ENCODE measurements at places on chromosomes 11 and 22.

GRCh38 chr22:31840585-31840984, 86.8 kb downstream of the DEPDC5 start:
- no peak for DNase-seq

DNA sequence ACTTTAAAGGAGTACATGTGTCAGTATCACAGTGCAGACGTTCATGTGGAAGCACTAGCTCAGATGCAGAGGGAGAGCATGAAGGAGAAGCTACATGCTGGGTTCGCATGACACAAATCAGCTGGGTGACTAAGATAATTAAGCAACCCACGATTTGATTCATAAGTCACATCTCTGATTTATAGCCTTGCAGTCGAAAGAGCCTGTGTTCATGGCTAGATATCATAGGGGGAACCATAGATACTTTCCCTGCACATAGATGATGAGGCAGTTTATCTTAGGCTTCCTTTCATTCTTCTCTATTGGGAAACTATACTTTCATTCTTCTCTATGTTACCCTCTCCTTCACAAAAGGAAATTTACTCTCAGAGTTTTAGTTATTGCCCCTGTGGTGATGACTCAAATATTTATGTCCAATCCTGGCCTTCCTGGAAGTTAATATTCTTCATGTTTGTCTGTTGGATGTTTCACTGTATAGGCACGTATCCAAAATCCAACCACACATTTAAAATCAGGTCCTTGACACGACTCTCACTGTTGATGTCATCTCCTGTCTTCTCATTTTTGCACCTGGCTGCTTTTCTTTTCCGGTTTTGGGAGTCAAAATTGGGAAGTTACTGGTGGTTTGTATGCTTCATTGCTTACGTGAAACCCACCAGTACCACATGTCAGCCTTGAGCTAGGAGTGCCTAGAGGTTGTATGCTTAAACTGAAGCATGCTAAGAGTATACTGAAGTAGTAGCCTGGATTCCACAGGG, 56.3 kb upstream of the SLC5A12 start:
- DNase-seq: peak; percentile 62

DNA sequence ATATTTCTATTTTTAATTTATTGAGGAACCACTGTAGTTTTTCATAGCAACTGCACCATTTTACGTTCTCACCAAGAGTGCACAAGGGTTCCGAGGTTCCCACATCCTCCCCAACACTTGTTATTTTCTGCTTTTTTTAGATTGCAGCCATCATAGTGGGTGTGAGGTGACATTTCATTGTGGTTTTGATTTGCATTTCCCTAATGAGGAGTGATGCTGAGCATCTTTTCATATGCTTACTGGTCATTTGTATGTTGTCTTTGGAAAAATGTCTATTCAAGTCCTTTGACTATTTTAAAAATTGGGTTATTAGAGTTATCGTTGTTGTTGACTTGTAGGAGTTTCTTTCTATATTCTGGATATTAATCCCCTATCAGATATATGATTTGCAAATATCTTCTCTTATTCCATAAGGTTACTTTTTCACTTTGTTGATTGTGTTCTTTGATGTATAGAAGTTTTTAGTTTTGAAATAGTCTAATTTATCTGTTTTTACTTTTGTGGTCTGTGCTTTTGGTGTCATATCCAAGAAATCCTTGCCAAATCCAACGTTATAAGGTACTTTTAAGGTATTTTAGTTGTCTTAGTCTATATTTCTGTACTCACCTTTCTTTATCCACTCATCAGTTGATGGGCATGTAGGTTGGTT, 9.0 kb downstream of the NEAT1 start:
- DNase-seq: no peak

DNA sequence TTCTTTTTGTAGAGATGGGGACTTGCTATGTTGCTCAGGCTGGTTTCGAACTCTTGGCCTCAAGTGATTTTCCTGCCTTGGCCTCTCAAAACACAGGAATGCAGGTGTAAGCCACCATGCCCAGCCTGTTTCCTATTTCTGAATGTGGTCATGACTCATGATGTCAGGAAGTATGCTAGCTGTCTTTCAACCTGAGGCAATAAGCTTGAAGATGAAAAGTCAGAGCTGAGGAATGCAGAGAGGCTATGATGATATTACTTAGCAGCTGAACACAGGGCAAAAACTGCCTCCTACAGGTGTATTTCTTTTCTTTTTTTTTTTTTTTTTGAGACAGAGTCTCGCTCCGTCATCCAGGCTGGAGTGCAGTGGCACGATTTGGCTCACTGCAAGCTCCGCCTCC, 9.0 kb upstream of the NUCB2 start:
- DNase-seq: peak; percentile 72

- DNase-seq: no peak
Observed at GRCh38 chr11:112106070-112106469, 19.4 kb downstream of the SDHD start.

GRCh38 chr22:27399161-27399560, 402.4 kb downstream of the MN1 start:
- DNase-seq: no peak

- no peak for DNase-seq
Observed at GRCh38 chr11:67483831-67484665, 1.2 kb downstream of the AIP start.

DNA sequence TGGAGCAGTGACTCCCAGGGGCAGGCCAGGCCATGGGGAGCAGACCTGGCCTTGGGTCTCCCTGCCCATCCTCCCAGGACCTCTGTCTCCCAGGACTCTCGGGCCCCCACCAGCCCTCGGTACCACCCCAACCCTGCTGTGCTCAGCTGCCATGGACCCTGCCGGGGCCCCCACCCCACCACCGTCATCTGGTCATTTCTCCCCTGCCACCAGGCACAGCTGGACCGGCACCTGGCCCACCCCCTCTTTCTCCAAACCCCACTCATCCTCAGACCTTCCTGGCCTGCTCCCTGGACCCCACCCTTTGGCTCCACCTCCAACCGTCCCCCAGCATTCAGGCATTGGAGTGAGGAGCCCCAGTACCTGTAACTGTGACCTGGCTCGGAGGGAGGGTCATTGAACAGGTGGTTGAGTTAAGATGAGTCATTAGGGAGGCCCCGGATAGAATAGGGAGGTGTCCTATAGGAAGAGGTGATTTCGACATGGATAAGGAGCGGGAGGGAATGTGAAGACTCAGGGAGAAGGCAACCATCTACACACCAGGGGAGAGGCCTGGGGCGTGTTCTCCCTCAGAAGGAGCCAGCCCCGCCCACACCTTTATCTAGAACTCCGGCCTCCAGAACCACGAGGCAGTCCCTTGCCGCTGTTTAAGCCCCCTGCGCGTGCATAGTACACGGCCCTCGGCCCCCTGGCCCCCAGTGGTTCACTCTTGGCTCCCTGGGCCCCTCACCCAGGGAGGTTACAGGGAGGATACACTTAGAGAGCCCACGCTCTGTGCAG, 1395.9 kb downstream of the BRD1 start:
- no peak for DNase-seq

DNA sequence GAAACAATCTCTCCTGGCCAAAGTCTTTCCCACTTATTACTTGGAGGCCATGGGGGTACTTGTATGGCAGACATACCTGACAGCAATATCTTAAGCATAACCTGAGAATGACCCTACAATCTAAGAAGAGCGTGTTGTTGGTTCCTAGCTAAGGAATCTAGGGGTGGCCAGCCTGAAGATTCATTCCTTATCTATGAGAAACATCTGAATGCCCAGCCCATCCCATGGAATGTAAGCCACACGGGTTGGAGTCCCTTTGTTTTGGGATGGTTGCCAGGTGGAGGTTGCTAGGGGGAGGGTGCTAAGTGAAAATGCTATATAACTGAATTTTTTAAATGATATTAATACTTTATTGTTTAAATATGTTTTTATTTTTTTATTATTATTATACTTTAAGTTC, 725.0 kb downstream of the ETS1 start:
- peak; percentile 10 for DNase-seq

- DNase-seq: no peak
Observed at GRCh38 chr22:43923191-43923590, 414 bp upstream of the PNPLA3 start.

DNA sequence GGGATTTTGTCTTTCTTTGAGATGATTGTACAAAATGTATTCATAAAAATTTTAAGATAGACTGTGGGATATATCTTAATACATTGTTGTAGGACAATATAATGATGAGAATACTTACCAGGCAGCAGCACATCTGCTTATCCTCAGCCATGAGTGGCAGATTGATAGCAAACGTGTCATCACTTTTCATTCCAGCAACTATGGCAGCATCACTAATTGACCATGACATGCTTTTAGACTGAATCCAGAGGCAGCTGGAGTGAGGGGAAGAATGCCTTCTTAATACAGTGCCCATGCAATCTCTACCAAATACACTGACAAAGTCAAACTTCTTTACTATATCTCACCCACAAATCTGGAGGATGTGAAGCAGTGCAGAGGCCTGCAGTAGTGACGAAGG, 755.2 kb upstream of the RAG2 start:
- no peak for DNase-seq

DNA sequence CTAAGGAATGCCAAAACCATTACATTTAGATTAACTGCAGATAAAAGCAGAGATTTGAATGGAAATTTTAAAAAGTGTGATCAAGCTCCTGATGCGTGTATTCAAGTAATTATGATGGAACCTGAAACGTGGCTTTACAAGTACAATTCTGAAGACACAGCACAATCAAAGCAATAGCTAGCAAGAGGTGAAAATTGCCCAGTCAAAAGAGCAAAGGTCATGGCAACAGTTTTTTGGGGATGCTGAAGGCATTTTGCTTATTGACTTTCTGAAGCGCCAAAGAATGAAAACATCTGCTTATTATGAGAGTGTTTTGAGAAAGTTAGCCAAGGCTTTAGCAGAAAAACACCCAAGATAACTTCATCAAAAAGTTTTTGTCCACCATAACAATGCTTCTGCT, 389.6 kb upstream of the TENM4 start:
- DNase-seq: no peak

DNA sequence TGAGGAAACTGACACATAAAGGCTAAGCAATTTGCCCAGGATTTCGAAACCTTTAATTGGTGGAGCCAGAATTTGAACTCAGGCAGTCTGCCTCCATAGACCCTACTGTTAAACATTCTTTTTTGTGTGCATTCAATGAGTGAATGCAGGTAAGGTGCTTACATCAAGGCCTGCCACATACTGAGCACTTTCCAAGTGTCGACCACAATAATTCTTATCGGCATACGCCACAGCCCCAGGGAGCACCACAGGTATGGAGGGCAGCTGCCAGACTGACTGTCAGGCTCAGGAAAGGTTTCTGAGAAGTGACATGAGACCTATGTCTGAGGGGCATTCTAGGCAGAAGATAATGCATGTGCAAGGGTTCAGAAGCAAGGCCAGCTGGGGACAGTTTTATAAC, 334.7 kb upstream of the NARS2 start:
- no peak for DNase-seq

DNA sequence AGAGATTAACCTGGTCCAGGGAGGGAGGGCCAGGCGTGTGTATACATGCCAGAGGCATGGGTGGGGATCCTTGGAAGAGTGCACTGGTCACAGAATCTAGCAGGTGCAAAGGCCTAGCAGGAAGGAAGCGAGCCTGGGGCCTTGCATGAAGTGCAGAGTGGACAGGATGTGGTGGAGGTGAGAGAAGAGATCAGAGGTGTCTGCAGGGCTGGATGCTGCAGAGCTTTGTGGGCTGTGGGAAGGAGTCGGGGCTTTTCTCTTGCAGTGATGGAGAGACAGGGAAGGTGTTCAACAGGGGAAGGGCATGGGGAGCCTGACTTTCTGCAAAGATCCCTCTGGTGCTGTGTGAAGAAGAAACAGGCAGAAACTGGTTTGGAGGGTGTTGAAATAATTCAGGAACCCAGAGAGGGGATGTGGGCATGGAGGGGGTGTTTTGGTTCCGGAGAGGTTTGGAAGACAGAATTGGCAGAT, 2.5 kb upstream of the TPST2 start:
- peak; percentile 20 for DNase-seq

GRCh38 chr11:116229236-116229970, 543.4 kb downstream of the BUD13 start:
- DNase-seq: no peak

- DNase-seq: no peak
Observed at GRCh38 chr11:27287205-27287604, 75.8 kb downstream of the CCDC34 start.

GRCh38 chr11:88597387-88597786, 259.9 kb upstream of the CTSC start:
- DNase-seq: no peak

- no peak for DNase-seq
Observed at GRCh38 chr22:38042488-38042790, 14.8 kb upstream of the PICK1 start.

DNA sequence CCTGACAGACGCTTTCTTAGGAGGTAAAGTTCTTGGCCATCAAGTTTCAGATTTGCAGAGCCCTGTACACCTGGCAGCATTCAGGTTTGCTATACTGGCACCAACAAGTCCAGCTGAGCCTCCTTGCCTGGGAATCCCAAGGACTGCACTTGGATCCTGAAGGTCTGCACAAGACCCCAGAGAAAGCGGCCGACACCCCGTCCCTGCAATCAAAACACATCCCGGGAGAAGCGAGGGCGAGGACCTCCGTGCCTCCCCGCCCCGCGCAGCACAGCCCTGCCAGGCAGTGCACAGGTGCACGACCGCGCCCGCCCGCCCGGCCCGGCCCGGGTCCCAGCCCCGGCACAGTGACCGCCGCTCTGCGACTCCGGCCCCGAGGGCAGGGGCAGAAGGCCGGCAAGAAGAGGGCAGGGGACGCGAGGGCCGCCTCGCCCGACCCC, 559 bp downstream of the MRTFA start:
- DNase-seq: no peak

DNA sequence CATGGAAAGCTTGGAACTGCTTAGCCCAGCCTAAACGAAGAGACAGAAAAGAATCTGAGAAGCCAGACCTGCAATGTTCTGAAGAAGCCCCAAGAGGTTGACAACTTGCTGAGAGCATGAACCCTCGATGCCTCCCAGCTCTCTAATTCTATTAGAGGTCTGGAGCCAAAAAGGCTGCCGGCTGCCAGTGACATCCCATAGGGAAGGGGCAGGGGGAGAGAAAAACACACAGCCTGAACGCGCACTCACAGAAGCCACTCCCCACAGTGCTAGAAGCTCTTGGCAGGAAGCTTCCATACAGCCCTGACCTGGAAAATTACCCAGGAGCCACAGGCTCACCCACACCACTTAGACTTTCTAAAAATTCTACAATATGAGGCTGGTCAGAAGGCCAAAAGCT, 18.3 kb downstream of the POLDIP3 start:
- no peak for DNase-seq

DNA sequence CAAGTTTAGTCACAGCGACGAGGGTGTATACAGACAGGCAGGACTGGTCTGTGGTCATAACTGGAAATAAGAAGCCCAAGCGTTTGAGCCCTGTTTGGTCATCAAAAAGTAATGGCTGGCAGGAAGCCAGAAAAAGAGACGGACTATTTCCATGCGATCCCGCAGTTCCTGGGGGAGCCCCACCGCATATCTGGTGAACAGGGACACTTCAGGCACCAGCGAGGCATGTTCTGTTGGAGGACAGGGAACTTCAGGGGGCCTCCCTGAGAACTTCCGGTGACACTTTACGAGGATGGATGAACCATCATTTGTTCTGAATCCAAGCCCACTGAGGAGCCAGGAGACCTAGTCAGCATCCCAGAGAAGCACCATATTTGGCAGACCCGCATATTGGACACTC, 29.7 kb upstream of the TRIM29 start:
- no peak for DNase-seq

All from epithelial cell of prostate (primary cell).